ENCODE measurements at places on chromosomes 5 and 9.

GRCh38 chr5:94385767-94386166 lies 232.6 kb downstream of the KIAA0825 start:
- DNase-seq, result no peak

- DNase-seq, result no peak
Observed at GRCh38 chr9:86648828-86649170, 294.6 kb upstream of the TUT7 start.

DNA sequence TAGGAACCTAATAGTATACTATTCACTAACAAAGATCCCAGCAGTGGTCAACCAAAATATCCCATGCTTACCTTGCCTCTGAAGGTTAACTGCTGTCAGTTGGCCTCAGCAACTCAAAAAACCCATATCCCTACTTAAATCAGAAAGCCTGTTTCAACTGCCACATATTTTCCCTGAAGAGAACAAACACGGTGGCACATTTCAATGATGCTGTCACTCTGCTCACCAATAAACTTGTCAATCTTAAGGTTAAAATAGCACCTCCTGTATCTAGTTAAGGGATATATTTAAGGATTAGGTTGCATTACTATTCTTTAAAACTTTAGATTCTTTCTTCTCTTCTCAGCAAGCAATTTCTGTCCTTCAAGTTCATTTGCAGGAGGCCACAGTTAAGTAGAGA lies 986.9 kb downstream of the CDH18 start:
- DNase-seq, result no peak

GRCh38 chr9:111914749-111915424 lies 18.3 kb downstream of the UGCG start:
- no peak for DNase-seq

DNA sequence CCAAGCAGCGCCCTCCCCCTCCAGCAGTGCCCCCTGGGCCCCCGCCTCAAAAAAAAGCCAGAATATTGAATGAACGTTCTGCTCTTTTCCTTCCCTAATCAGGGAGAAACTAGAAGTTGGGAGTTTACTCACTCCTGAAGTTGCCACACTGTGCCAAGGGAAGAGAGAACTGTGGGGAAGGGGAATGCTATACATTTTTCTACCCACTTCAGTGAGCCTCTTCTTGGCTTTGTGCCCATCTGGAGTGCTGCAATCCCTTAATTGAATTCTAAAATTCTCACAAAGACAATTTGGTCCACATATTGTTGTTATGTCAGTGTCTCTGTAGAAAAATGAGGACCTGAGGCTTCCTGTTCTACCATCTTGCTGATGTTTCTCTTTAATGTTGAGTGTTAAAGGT lies 443.7 kb downstream of the DIRAS2 start:
- DNase-seq, result no peak

DNA sequence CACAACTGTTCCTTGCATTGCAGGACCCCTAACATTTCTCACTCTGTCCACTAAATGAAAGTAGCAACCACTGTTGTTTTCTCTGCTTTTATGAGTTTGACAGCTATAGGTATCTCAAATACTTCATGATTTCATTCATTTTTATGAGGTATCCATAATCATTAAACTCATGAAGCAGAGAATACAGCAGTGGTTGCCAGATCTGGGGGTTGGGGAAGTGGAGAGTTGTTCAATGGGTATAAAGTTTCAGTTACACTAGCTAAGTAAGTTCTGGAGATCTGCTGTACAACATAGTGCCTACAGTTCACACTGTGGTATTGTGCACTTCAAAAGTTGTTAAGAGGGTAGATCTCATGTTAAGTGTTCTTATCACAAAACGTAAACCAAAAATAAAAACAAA lies 23.4 kb upstream of the CAMK4 start:
- no peak for DNase-seq

DNA sequence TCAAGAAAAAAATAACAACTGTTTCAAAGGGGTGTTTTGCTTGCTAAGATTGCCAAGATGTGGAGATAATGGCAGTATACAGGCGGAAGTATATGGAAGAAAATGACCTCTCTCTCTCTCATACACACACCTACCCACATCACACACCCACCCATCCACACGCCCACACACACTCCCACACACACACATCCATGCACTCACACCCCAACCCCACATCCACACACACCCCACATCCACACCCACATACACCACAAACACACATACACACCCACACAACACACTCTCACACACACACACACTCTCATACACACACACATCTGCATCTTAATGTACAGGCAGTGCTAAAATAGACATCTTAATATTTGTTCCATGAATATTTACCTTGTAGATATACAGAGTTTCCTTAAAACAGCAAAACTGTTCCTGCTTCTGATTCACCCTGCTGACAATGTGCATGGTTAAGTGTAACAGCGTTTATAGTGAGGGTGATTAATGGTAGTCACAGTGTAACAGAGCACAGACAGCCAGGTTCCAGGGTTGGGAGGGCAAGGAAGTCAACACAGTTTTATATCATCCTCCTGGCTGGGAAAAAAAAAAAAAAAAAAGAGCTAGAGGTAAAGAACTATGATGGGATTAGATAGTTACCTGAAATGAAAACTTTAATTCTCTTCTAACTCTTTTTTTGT lies 8.3 kb downstream of the BHMT2 start:
- DNase-seq, result peak; percentile 10

DNA sequence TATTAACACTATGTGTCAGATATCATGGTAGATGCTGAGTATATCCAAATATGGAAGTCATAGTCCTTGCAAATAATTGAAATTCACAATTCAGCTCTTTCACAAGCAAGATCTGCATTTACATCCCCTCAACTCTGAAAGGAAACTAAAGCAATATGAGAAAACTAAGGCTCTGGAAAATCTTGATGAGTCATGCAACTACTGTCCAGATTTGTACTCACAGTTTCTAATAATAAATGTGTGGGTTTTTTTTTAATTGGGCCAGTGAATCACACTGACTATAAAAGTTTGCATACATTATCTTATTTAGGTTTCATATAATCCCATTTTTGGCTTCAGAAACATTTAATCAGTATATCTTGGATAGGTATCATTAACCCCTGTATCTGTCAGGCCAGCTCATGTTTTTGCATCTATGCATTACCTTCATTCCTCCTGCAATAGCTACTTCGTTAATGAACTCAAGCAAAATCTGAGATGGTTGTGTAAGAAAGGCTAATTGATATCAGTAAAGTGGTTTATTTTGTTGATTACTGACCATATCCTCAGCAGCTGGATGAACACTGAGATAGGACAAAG lies 58.7 kb upstream of the PRR16 start:
- peak; percentile 52 for DNase-seq

DNA sequence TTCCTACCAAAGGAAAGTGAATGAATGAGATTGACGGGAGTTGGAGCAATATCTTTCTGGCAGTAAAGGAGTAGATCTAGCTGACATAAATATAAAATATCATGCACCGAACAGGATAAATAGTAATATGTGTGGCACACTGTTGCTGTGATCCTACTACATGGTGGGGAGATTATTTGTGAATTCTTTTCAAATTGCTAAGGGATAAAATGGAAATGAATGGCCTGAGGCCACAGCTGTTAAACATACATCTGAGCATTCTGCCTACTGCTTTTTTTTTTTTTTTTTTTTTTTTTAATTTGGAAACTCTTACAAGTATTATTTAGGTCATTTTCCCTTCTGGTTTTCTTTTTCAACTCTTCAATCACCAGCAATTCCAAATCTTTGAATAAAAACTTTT lies 66.8 kb downstream of the MEF2C start:
- DNase-seq, result no peak

DNA sequence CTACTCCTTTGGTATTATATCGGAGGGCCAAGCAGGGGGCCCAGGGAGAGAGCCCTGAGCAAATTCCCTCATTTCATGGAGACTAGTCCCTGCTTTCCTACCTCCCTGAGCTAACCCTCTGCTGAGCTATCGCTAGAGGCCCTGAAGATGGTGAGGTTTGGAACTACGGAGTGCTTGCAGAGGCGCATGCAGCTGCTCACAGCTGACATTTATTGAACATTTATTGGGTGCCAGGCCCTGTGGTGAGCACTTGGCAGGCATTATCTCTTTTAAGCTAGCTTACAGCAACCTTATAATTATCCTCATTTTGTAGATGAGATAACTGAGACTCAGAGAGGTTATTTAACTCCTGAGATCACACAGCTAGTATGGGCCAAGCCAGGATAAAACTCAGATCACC lies 9.8 kb downstream of the FAT2 start:
- no peak for DNase-seq

DNA sequence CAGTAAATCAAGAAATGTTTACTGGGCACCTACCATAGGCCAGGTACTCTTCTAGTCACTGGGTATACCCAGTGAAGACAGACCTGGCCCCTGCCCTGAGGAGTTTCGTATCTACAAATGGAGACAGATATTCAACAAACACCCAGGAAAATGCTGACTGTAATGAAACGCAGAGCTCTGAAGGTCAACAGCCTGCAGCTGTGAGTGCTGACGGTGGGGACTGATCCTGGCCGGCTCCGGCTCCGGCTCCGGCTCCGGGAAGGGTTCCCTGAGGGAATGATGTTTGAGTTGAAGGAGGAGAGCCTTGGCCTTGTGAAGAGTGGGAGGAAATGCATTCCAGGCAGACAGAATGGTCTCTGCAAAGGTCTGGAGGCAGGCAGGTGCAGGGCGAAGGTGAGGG lies 23.1 kb downstream of the FGFR4 start:
- DNase-seq, result no peak

- no peak for DNase-seq
Observed at GRCh38 chr5:32279786-32280185, 33.0 kb downstream of the MTMR12 start.

GRCh38 chr9:105055917-105056316 lies 128.0 kb upstream of the ABCA1 start:
- DNase-seq, result no peak

DNA sequence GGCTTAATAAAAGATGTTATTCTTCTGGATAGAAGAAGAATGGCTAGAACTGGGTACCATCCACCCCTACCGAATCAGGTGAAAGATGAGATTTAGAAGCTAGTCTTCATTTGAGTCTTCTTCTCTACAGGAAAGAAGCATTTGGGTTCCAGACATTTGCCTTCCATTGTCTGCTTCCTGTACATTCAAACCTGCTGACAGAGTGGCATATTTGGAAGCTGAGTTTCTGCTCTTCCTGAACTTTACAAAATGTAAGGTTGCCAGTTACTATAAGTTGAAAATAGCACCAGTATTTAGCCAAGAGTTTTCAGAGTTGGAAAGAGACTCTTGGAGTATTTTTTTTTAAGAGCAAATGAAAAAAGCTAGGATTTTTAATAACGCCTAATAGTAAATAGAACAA lies 525.4 kb upstream of the TLE4 start:
- no peak for DNase-seq

DNA sequence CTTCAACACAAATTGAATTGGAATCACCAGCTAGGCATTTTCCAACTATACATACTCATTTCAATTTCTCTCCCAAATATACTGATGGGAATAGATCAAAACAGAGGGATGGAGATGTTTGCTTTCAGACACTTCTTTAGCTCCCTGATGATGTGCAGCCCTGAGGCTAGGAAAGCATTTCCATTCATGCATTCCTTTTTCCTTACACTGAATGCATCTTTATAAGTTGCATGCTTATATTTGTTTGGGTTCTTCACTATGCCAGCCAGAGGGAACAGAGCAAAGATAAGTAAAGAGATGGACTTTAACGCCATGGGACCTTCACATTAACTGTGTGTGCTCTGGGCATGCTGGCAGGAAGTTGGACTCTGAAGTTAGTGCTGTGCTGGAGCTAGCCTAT lies 696.5 kb upstream of the CDH9 start:
- DNase-seq, result no peak

DNA sequence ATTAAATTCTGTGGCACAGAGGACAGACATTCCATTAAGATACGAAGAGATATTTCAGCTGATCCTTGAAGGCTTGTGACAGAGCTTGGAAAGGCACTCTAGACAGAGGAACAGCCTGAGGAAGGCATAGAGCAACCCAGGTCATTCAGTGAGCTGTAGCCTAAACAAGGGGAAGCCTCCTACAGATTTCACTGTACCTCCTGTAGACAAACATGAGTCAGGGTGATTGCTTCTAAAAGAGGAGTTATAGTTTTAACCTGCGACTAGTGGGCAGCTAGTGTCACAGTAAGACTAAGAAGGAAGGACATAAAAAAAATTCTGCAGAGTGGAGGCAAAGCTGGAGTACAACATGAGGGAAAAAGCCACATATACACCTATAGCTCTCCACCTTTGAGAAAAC lies 43.5 kb upstream of the ANKDD1B start:
- peak; percentile 7 for DNase-seq

DNA sequence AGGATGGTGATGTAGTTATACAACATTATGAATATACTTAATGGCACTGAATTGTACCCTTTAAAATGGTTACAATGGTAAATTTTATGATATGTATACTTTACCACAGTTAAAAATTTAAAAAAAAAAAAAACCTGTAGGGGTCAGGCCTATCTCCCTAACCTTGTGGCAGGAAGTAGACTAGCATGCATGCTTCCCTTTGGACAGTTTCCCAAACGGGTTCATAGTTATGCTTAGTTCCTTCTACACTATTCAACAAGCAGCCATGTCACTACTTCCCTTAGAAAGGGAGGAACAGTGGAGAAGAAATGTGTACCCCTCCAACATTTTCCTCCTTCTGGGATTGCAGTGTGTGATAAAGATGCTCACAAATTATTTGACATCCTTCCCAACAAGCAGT lies 32.5 kb downstream of the IDNK start:
- no peak for DNase-seq
